ENCODE measurements at places on chromosomes 12 and 14.

DNA sequence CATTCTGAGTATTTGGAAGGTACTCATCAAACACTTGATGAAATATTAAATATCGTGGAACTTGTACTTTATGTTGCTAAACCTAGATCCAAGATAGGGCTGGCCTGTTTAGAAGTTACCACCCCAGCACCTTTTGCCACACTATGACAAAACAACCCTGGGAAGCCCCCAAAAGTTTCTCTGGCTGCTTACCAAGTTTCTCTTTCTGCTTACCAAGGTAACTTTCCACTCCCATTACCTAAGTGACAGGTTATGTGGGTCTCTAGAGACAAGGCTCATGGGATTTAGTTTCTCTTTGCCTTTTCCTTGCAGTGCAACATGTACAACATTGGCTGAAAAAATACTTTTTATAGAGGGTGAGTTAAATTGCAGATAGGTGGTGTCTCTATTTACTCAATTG is 28.9 kb upstream of the PPM1A start:
- DNase-seq, result no peak

- no peak for DNase-seq
These were observed 6.2 kb upstream of the ARID4A start for GRCh38 chr14:58292187-58292586.

DNA sequence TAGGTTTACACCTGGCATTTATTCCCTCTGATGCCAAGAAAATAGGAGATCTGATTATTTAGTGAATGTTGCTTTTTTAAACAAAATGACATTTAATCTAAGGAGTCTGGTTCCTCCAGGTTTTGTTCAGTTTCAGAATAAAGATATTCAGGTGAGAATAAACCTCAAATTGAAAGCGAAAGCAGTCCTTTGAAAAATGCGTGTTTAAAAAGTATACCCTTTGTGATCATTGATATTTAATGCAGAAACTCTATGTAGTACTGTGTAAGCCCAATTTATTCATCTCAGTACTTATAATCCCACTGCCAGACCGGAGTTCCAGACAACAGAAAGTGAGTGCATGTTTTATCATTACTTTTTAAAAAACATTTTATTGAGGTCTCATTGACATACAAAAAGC is 210.2 kb downstream of the KCNC2 start:
- no peak for DNase-seq

DNA sequence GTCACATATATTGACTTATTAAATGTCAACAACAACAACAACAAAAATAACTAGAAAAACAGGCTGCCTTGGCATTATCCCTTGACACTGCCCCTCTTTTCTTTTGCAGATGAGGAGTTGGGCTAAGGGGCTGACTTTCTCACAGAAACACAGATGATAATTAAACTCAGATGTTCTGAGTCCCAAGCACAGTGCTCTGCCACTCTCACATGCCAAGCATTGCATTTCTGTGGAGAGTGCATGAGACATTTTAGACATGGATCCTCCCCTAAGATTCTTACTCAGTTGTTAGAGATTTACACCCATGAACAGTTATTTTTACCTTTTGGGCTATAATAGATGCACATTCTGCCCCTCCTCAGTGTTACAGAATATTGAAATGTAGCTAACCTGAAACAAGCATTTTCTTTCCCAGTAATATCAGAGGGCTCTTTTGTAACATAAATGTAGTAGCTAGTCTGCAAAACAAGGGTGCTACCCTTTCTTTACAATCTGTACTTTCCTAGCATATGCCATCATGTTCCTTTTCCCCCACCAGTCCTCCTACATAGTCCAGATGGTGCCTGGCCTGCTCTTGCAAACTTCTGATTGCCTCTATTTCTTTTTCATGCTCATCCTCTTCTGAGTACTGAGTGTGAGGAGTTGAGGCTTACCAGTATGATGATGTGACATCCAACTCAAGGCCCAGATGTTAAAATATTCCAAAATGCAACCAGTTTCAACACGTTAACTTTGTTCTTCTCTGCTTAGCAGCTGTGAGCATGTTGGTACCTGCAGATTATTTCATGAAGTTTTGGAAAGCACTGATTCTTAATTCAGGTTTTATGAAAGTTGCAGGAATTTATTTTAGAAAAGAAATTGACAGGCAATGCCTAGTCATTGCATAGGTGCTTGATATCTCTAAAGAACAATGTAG is 125.0 kb upstream of the ATP2B1 start:
- DNase-seq, result no peak

DNA sequence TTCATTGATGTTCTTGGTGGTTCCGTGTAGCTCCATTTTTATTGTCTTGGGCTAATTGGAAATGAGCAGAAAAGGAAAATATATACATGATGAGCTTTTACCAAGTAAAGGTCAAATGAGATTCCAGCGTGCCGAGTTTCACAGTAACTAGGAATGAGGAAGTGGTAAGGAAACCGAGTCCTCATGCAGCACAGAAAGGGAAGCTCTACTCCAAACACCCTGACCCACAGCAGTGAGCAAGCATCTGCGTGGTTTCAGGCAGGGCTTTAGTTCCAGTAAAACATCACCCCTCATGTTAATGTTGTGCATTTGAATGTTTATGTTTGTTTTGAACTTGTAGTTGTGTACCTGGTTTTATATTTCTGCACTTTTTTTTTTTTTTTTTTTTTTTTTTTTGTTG is 208.0 kb downstream of the SLC41A2 start:
- DNase-seq, result no peak

DNA sequence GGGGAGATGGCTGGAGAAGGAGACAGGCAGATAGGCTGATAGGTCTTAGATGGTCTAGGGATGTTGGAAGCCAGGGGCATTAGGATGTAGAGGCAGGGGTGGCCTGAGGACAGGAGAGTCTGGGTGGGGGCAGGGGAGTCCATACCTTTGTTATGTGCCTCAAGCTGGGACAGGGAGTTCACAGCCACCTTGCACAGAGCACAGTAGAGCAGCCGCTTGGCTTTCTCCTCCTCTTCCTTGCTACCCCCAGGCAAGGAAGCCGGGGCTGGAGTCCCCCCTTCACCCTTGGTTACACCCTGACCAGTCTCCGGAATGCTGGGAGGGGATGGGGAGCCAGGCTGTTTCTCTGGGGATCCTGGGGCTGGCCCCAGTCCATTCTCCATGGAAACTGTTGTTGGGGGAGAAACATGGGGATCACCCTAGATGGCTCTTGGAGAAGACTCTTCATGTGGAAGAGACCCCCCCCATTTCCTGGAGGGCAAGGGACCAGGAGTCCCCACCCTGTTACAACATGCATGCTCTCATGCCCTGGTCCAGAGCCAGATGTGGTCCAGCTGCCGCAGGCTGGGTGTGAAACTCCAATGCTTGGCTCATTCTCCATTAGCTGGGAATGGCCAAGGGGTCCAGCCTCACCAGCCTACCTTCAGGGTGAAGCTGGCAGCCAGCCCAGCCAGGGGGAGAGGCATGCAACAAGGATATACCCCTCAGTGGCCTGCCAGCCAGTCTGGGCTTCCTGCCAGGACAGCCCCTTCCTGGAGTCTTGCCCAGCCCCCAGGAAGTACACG is 7.2 kb upstream of the GPR84 start:
- no peak for DNase-seq

Data from effector memory CD8-positive, alpha-beta T cell (primary cell).